NCI-H187 (cell line): ENCODE measurements at places on chromosomes 12 and 14.

DNA sequence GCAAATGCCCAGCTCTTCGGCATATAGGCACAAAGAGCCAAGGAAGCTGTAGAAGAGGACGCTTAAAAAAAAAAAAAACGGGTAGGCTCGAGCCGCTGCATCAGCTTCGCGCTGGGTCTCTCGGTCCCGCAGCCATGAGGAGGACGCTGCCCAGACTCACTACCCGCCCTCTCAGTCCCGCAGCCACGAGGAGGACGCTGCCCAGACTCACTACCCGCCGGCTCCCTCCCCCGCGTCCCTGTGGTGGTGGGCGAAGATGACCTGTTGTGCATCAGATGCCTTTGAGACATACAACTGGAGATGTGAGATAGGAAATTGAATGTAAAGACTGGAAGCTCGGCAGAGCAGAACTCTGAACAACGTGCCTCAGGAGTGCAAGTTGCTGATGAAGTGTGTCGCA, 11.4 kb upstream of the SPSB2 start:
- no peak for DNase-seq

GRCh38 chr12:110508071-110508586, 6.0 kb downstream of the RAD9B start:
- no peak for DNase-seq

DNA sequence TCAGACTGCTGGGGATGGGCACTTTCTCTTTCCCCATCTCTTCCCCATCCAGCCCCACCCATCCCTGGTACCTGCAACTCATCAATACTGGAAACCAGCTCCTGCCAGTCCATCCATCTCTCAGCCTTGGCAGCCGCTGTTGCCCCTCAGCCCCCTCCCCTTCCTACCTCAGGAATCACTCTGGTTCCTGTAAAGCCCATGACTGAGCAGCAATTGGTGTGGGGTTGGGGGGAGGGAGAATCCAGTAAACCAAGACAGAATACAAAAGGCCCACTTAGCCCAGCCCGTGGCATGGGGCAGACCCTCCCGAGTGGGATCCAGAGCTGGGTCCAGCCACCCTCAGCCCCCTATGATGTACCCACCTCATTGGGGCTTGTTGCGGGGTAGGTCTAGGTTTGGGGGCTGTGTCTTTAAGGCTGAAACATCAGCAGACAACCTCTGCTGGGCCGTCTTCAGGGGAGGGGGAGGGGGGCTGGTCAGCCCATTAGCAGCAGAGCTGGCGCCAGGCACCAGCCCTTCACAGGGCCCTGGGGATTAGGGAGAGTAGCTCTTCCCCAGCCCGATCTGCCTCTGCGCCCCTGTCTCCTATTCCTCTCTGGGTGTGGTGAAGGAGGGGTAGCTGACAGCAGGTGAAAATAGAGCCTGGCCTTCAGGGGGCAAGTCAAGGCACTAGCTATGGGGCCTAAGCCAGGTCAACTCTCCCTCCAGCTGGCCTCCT, 702 bp upstream of the PRPH start:
- DNase-seq = peak; percentile 93

DNA sequence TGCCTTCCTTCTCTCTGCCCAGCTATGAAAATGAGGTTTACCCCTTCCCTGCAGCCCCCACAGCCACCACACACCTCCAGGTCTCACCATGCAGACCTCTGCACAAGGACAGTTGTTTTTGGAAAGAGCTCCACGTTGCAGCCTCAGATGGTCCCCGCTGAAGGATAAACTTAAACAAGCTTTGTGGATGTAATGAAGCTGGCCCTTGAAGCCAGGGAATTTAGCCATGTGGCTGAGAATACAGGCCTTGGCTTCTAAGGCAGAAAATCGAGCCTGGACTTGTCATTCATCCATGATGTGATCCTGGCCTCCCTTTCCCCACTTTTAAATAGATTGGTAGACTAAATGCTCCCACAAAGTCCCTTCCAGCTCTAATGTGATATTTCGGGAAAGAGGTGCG, 79.4 kb downstream of the TBX3 start:
- DNase-seq = no peak

GRCh38 chr14:104744484-104744883, 8.5 kb upstream of the SIVA1 start:
- no peak for DNase-seq

DNA sequence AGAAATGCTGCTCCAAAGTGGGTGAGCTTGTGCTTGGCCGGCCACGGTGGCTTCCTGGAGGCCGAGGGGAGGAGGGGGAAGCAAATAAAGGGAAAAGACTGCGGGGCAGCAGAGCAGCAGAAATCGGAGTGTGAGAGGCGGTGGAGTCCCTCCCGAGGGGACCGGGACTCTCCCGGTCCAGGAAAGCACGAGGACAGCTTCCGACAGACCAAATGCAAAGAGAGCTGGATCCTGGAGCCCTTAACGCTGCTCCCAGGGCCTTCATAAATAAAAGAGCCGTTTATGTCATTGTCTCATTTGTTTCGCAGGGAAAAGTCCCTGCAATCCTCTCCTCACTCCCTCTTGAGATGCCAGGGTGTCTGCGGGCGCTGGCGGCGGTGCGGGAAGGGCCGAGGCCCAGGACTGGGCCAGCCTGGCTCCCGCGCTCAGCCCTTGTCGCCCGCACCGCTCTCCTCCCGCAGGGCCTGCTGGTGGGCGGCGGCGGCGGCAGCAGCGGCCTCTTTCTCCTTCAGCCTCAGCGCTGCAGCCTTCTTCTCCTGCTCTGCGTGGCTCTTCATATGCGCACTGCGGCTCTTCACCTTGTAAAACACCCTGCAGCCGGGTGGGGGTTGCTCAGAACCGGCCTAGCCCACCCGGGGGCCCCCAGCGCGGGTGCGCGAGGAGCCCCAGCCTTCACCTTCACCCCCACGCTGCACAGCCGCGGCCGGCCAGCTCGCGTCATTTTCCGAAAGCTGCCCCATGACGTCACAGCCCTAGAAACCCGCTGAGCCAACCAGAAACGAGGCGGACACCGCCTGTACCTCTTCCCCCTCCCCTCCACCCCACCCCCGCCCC, 4.5 kb upstream of the PNMA1 start:
- DNase-seq = no peak

- DNase-seq = no peak
Measured at GRCh38 chr14:89484051-89484844, 67.2 kb upstream of the FOXN3 start.

DNA sequence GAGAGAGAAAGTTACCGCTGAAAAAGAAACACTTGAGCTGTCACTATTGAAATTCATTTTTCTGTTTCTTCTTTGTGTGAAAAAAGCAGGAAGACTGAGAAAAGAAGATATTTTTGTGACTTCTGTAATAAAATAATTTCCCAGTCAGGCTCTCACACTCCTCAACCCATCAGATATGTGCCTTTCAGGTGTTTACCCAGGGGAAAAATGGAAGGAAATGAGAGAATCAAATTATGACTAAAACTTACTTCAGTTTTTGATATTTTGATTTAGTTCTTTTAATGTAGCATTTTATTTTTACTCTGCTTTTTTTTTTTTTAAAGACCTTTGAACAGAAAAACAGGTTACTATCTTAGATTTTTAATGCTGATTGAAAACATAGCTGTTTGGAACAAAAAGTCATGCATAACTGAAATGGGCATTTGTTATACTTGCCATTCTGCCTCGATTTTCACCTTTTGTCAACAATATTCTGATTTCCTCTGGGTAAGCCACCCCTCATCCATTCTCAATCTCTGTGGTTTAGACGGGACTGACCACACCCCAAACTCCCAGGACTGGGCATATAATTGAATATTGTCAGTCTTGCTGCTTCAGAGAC, 133.2 kb upstream of the KRR1 start:
- no peak for DNase-seq

GRCh38 chr14:90444077-90444696, 47.4 kb downstream of the CALM1 start:
- DNase-seq = no peak

GRCh38 chr12:86233126-86233525, 23.1 kb downstream of the MGAT4C start:
- no peak for DNase-seq

- no peak for DNase-seq
Measured at GRCh38 chr12:5783289-5783920, 161.7 kb downstream of the ANO2 start.

DNA sequence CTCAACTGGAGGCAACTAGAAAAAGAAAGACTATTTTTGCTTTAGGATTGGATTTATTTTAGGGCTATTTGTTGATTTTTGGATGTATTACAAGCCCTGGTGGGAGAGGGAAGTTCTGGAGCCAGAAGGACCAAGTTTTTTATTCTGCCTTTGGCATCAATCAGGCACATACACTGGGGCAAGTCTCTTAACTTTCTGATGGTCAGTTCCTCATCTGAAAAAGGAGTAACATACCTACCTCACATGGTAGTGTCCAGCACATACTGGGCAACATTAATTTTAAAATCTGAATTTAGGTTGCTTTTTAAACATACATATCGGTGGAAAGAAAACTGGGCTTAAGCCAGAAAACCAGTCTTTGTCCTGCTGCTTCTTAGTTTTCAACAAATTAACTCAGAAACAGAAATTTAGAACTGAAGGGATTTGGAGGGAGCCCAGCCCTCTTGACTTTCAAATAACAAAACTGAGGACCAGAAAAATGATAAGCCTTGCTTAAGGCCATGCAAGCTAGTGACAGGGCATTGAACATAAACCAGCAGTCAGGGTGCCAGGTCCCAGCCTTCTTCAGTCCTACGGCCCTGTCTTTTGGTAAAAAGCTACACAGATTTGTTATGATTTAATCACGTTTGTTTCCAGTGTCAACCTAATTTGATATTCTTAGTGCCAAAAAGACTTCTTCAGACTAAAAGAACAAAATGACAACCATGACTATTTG, 90.2 kb upstream of the SLC38A2 start:
- DNase-seq = no peak

DNA sequence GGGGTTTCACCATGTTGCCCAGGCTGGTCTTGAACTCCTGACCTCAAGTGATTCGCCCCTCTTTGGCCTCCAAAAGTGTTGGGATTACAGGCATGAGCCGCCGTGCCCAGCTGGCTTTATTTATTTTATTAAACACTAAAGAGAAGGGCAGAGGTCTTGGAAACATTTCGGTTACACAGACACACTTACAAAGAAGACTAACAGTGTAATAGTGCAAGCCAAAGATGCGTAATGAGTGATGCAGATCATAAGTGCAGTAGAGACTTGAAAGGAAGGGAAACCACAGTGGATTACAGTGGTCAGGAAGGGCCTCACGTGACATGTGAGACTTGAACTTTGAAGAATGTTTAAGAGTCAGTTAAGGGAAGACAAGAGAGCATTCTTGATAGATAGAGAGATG, 33.9 kb upstream of the CDK17 start:
- DNase-seq = no peak

DNA sequence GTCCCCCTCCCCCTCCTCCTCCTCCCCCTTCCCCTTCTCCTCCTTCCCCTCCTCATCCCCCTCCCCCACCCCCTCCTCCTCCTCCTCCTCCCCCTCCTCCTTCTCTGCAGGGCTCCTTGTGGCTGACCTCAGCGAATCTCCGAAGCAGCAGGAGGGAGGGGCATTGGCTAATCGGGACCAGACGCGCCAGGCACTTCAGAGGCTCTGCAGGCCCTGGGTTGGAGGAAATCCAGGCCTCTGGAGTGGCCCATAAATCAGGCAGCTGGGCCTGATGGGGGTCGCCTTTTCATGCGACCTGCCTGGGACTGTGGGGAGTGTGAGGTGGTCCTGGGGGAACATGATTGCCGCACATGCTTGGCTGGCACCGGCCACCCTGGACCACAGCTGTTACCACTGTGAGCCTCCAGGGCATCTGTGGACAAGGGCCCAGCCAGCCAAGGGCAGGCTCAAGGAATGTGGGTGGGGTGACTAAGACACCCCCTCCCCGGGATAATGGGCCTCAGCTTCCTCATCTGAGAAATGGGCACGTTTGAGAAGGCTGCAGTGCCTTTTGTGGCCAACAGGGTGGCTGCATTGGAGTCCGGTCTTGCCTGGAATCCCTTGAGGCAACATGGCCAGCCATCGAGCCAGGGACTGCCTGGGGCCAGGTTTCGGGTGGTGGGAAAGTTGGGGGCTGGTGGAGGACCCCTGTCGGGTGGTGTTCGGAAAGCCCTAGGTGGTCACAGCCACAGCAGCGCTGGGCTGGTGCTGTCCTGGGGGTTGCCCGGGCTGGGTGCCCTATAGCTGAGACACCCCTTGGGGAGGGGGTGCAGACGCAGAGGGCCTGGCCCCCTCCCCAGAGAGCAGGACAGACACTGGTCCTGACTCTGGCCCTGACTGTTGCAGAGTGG, 12.0 kb downstream of the KIF26A start:
- peak; percentile 25 for DNase-seq

DNA sequence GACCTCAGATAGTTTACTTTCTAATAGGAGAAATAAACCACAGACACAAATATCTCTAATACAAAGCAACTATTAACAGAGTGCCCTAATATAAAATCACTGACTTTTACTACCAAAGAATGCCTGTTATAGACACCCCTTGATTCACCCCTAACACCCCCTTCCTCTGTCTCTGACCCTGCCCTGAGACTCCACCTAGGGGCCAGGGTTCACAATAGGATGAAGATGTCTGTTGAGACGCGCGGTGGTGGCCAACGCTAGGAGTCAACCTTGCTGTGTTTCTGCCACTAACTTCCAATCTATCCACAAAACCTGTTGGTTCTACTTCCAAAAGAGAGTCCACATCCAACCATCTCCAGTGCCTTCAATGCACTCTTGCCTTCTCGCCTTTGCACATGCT, 10.9 kb upstream of the TC2N start:
- no peak for DNase-seq

- DNase-seq = no peak
Measured at GRCh38 chr12:95322326-95322725, 104.7 kb downstream of the VEZT start.

- DNase-seq = no peak
Measured at GRCh38 chr12:76421046-76421445, 72.8 kb upstream of the BBS10 start.

- DNase-seq = no peak
Measured at GRCh38 chr12:53725824-53726223, 1.4 kb downstream of the CALCOCO1 start.

DNA sequence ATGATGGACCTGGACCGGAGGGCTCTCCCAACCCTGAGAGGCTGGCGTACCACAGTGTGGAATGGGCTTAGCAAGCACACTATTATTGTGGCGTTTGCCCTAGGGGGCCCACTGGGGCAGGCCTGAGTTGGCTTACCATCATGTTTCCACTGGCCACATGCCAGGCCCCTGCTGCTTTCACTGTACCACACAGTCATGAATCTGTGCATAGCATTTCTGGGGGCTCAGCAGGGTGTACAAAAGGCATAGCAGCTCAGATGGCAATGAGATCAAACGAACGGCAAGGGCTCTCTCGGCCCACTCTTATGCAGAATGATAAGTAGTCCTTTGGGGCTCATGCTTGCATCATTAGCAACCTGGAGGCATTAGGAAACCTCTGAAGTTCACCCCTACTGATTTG, 137.0 kb upstream of the HIF1A start:
- peak; percentile 33 for DNase-seq
